Iris pigment epithelial cell (primary cell): ENCODE measurements at places on chromosomes 7 and 10.
A peak's percentile ranks its signal among the peaks of the same experiment; 100 is the strongest.

DNA sequence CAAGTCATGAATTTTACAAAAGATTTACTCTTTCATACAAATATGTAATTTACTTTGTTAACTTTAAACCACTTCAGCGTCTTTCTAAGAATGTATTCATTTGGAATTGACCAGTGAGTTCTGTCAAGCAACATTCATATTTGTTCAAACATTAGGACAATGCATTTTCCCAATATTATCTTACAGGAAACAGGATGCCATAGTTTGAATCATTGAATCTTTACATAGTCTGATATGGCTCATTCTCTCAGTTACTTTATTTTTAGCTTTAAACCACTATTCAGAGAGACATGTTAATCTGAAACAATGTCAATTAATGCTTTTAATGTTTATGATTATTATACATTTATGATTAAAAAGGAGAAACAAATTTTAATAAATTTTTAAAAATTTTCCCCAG lies 21.1 kb upstream of the MEOX2 start:
- DNase-seq = no peak

DNA sequence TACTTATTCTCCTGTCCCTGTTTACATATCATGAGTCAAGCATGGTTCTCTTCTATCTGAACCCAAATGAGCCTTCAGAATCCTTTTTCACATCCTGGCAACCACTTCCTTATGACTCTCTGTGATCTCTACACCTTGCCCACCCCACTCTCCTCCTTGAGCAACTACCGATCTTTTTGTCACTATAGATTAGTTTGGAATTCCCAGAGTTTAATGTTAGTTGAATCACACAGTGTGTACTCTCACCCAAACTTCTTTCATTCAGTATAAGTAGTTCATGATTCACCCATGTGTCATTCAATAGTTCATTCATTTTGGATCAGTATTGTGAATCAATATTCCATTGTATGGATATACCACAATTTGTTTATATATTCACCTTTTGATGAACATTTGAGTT lies 55.3 kb downstream of the TFAM start:
- no peak for DNase-seq

- no peak for DNase-seq
Measured at GRCh38 chr7:79524048-79524447, 70.6 kb upstream of the MAGI2 start.

- DNase-seq = peak; percentile 90
Measured at GRCh38 chr7:137970253-137970975, 31.5 kb downstream of the CREB3L2 start.

GRCh38 chr10:122650331-122650730 lies 49.3 kb downstream of the C10orf120 start:
- DNase-seq = no peak

GRCh38 chr10:71504570-71504969 lies 107.8 kb downstream of the CDH23 start:
- no peak for DNase-seq

GRCh38 chr10:127578259-127578960 lies 29.3 kb downstream of the NPS start:
- no peak for DNase-seq

- no peak for DNase-seq
Measured at GRCh38 chr7:2666155-2666554, 21.8 kb upstream of the AMZ1 start.

GRCh38 chr10:79259834-79260233 lies 87.4 kb upstream of the PPIF start:
- DNase-seq = no peak

- DNase-seq = no peak
Measured at GRCh38 chr7:33596686-33597085, 308.7 kb upstream of the BMPER start.

- peak; percentile 50 for DNase-seq
Measured at GRCh38 chr7:92644406-92645113, 54.4 kb upstream of the FAM133B start.

DNA sequence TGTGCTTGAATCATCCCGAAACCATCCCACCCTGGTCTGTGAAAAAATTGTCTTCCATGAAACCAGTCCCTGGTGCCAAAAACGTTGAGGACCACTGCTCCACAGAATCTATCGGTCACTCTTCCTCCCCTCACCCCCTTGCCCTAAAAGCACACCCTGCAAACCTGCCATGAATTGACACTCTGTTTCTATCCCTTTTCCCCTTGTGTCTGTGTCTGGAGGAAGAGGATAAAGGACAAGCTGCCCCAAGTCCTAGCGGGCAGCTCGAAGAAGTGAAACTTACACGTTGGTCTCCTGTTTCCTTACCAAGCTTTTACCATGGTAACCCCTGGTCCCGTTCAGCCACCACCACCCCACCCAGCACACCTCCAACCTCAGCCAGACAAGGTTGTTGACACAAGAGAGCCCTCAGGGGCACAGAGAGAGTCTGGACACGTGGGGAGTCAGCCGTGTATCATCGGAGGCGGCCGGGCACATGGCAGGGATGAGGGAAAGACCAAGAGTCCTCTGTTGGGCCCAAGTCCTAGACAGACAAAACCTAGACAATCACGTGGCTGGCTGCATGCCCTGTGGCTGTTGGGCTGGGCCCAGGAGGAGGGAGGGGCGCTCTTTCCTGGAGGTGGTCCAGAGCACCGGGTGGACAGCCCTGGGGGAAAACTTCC lies 784 bp upstream of the SERPINE1 start:
- peak; percentile 89 for DNase-seq

GRCh38 chr10:110009736-110010475 lies 2.1 kb downstream of the ADD3 start:
- DNase-seq = no peak

DNA sequence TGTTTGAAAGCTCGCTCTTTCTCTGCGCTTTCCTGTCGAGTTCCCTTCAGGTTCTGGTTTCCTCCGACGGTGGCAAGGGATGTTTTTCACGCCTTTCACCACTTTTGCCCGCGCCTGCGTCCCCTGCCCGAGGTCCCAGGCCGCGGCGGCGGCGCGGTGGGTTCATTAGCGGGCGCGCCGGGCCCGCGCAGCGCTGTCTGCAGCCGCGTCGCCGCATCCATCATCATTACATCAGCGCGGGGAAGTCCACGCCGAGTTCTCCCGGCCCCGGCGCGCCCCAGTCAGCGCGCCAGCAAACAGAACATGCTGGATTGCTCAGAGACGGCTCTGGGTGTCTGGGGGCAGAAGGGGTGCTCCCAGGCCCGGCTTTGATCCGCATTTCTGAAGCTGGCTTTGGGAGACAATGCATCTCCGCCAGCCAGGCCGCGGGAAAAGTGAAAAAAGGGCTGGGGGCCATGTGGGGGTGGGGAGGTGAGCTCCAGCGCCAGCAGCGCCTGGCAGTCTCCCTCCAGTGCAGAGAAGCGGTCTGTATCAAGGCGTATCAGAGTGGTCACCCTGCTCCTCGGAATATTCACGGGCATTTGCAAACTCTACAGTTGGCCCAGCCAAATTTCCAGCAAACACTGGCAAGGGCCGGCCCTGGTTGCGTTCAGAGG lies 8.9 kb downstream of the GLI3 start:
- peak; percentile 62 for DNase-seq

DNA sequence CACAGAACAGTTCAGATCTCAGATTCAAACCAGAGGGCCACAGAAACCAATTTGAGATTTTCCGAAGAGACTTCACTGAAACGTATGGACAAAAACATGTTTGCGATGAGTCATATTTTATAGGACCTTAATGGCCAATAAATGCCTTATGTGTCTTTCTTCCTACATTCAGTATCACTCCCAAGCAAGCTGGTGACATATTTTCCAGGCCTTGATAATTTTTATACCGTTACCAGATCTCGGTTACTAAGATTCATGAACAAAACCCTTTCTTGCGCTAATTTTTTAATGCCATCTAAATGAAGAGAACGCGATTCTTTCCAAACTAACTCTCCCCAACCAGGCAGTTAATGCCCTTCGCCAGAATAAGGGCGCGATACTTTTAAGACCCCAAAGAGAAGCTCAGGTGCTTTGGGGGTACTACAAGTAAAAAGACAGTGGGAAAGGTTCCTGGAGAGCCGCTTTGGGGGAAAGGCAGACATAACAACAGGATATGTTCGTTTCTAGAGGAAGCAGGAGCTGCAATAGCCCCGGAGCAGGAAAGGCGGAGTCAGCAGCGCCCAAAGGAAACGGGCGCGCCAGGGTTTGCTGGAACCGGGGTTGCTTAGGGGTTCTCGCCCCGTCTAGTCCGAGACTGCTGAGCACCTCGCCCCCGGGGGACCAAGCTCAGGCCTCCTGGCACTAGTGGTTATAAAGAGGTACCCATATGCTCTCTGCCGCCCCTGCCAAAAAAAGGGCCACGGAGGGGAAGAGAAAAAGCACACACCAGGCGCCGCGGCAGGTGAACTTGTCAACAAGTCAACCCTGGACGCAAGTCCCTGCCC lies 884 bp downstream of the ICA1 start:
- DNase-seq = peak; percentile 3

DNA sequence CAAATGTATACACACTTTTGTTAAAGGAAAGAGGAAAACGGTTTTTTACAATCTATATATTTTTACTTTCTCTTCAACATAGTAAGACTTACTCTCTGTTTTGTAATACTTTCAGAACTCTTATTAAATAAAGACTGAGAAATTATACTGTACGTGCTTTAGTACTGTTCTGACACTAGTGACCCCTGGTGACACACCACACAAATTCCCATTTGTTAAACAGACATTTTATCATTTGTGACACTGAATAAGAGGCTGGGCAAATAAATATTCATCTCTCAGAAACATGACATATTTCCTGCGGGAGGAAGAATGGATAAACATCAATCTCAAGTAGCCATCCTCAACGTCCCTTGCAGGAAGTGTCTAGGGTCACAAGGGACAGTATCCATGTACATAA lies 68.9 kb upstream of the ZNF33B start:
- DNase-seq = no peak

- DNase-seq = peak; percentile 42
Measured at GRCh38 chr7:112023282-112023681, 182.9 kb downstream of the DOCK4 start.

- DNase-seq = no peak
Measured at GRCh38 chr10:24240041-24240751, 31.3 kb downstream of the KIAA1217 start.

DNA sequence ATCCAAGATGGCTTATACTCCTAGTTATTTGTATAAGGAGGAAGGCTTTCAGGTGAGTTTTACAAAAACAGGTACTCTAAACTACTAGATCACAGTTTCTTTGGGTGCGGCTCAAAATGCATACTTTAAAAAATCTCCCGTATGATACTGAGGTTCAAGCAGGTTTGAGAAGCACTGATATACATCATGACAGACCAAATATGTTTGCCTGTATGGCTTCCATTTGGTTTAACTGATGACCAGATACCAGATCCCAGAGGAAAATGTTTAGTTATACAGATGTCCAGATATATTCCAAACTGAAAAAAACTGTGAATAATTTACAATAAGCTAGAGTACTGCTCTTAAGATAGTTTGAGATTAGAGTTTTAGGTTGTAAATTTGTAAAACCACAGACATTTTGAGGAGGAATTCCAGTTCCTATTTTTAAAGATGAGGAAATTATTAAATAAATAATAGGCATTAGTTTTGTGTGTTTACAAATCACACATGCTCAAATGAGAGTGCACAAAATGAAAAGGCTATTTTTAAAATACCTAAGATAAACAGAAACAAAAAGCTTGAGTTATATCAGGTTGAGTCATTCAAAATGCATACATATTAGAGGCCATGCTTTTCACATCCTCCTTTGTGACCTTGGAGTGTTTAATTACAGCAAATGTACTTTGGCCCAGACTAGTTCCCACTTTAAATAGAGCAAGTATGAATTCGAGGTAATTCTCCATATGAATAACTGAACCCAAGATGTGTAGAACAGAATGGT lies 60.5 kb downstream of the SEMA3C start:
- DNase-seq = peak; percentile 81

GRCh38 chr10:31730776-31731175 lies 197.9 kb downstream of the ARHGAP12 start:
- DNase-seq = no peak
